ENCODE measurements at places on chromosomes 3 and 15.

- DNase-seq, result no peak
These were observed 167.1 kb downstream of the VPS13C start for GRCh38 chr15:61893146-61893545.

- no peak for DNase-seq
These were observed 204.3 kb downstream of the BBX start for GRCh38 chr3:107727102-107727501.

DNA sequence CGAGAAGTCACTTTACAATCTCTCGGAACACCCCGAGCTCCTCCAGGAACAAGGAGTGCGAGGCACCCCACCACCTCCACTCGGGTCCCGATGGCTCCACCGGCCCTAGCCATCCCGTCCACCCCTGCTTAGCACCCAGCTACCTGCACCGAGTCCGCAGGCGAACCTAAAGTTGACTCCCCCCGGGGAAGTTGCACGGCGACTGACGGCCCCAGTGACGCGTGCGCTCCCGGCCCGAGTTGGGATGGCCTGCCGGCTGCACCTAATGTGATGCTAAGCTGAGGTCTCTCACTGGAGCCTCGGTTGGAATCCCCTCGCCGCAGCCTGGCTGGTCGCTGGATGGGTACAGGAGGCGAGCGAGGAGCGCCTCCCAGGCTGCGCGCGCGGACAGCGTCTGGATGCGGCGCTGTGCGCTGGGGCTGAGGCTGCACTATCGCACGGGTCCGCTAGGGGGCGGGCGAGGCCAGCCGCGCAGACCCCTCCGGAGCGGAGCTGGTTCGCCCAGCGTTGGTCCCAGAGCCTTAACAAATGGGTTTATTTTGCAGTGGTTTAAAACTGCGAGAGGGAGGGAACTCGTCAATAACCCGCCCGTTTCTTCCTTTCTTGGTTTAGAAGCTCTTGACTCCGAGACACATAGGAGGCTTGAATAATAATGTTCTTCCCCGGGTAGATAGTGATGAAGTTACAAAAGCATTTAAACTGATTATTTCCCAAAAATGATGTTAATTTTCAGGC lies at the start of gene OXTR:
OXTR (minus strand) TSS at position 526 of the 735 bp plus-strand sequence. CDS start 1,426 bp downstream, outside the sequence.
- peak; percentile 60 for DNase-seq

- no peak for DNase-seq
These were observed 26.4 kb upstream of the SKIL start for GRCh38 chr3:170331143-170331542.

DNA sequence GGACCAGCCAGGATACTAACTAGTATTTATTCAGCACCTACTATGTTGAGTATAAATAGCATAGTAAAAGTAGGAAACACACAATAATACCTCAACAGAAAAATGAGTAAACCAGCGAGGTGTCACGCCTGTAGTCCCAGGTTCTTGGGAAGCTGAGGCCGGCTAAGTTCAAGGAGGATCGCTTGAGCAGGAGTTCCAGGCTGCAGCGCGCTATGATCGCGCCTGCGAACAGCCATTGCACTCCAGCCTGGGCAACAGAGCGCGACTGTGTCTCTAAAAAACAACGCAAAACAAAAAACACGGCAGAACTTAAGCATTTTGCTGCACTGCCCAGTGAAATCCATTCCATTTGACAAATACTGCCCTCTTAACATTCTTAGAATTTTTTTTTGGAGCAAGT lies 1.3 kb upstream of the DENND6A start:
- DNase-seq, result no peak

- DNase-seq, result no peak
These were observed 114.7 kb downstream of the ETFA start for GRCh38 chr15:76196269-76197231.

GRCh38 chr3:7546253-7546652 lies 685.3 kb downstream of the GRM7 start:
- no peak for DNase-seq

GRCh38 chr3:179486806-179487205 lies 35.5 kb upstream of the GNB4 start:
- DNase-seq, result no peak

GRCh38 chr15:25220834-25221233 lies 218.0 kb downstream of the UBE3A start:
- no peak for DNase-seq

GRCh38 chr3:124132813-124133212 lies 140.9 kb upstream of the ROPN1 start:
- no peak for DNase-seq
